RPMI8226 (cell line): ENCODE measurements at places on chromosomes 1 and 21.

- DNase-seq: no peak
These were observed 4.2 kb downstream of the SPOCD1 start for GRCh38 chr1:31811605-31812004.

GRCh38 chr1:154751690-154752089 lies 118.4 kb downstream of the KCNN3 start:
- DNase-seq: no peak

GRCh38 chr1:235822685-235823084 lies 44.0 kb downstream of the LYST start:
- DNase-seq: no peak

DNA sequence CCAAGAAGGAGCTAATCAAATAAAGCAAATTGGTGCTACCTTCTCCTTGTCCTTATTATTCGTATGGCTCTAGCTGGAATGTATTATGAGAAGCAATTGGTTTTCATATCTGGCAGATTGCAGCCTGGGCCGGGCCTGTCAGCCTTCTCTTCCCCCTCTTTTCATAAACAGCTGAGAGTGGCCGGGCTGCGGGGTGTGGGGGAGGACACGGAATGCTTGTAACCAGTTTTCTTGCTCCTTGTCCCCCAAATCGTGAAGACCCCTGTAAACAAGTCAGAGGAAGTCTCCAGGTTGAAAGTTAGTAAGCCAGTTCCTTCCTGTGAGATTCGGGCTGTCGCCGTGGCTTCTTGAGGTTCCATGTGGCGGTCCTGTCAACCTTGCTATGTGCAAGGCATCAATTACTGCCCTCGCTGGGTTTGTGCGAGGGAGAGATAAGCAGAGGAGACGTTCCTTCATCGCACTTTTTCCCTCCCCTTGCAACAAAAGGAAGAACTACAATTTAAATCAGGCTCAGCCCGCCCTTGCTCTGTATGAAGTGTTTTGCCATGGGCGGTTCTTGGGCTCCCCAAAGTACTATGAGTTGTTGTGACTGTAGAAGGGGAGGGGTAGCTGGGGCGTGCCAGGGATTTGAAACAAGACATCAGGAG lies 450.7 kb downstream of the CAMTA1 start:
- DNase-seq: no peak

DNA sequence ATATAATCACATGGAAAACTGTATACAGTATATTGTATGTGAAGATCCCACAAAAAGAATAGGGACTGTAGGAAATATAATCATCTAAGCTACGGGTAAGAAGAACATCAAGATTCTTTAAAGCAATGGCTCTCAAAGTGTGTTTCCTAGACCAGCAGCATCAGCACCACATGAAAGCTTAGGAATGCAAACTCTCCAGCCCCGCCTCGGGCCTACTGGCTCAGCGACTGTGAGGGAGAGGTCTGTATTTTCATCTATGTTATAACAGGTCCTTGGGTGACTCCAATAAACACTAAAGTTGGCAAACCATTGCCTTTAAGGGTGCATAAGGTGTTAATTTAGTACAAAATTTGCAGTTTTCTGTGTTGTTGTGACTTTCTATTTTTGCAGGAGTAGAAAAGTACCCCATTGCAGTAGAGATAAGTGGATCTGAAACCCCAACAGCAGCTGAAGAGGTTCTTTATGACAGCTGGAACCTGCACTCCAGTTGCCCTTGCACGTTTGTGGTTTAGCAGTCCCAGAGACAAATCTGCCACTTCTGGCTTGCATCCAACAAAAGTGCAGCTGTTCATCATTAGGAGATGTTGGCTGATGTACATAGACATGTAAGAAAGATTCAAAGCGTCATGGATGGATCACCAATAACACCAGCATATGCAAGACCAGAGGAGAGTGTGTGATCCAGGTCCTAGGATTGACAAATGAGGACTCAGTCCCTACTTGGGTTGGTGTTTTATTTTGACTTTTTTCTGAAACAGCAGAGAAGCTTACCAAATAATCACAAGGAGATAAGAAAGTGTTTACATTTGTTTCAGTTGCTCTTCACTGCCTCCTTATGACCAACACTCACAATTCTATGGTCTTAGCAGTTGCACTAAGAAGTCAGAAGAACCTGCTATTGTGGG lies 15.9 kb upstream of the IFNAR1 start:
- DNase-seq: peak; percentile 99

DNA sequence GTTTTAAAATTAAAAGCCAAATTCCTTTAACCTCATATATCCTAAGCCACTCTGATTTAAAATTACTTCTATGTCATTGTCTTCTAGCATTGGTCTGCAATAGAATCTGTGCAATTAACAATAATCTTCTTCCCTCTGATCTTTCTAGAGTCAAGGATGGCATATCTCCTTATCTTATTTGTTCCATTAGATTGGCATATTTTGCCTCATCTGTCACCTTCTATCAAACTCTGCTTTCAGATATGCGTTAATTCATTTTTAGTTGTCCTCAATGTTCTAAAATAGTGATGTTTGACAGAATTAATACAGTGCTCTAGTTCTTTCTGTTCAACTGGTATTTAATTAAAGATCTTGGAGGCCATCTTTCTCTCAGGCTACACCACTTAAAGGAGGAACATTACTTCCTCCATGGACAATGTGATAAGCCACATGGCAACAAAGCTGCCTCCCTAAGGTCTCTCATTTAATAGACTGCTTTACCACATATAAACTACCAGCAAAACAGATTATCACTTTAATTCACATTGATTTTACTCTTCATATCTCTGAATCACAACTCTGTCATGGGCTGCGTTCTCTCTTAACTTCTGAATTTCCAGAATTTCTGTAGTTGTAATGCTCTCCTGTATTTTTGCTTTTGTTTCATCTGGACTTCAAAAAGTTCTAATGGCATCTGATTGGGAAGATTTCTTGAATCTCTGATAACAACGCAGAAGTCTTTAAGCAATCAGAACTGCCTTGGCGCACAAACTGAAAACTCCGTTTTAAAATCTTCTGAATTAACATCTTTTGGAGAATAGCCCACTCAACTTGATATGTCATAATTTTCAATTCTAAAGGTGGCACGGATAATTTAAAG lies 2.8 kb downstream of the NRIP1 start:
- no peak for DNase-seq

DNA sequence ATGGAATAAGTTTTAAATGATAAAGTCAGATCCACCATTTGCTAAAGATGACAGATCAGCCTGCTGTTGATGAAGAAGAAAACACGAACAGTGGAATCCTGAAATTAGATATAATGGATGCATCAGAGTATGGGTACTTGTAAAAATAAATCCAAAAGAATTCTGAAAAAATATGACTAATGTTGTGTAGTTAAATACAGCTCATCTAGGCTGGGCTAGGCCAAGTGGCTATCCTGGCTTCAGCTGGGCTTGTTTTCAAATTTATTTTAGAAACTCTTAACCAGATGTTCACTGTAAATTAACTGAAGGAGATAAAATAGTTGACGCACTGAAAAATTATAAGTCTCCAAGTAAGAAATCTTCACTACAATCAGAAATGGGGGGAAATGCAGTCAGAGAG lies 7.4 kb upstream of the RGS2 start:
- DNase-seq: no peak
